Prostate gland (tissue), 2 donors: ENCODE measurements at places on chromosomes 2 and 18. TPM values are rescaled to one million over a fixed set of nuclear protein-coding genes. Genes with fewer than 3 reads are reported as not detected.

The COL3A1 gene
- 25.5 TPM for total RNA-seq

DNA sequence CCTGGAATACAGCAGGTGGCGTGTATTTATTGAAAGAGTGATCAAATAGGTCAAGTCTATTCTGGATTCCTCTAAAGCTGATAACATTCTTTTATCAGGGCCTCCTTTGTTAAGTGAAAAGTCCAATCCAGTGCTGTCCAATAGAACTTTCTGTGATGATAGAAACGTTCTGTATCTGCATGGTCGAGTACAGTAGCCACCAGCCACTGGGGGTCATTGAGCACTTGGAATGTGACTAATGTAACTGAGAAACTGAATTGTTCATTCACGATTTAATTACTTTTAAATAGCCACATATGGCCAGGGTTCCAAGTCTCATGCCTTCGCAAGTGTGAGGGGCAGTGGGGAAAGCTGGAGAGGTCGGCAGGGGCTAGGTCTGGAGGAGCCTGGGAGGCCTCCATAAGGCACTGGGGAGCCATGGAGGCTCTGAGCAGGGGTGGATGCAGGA, 20.5 kb downstream of the SH2D6 start:
- no peak overlapping the region for H3K4me3 ChIP-seq
- no peaks in the 10 kb centered on the region for H3K27me3 ChIP-seq
- DNase-seq: no peak

GRCh38 chr18:35432565-35433001, 55.4 kb upstream of the ZNF396 start:
- no peaks in the 10 kb centered on the region for H3K27me3 ChIP-seq
- no peak overlapping the region for H3K27ac ChIP-seq
- no peaks in the 10 kb centered on the region for H3K4me1 ChIP-seq
- H3K36me3 ChIP-seq: no peaks in the 10 kb centered on the region

DNA sequence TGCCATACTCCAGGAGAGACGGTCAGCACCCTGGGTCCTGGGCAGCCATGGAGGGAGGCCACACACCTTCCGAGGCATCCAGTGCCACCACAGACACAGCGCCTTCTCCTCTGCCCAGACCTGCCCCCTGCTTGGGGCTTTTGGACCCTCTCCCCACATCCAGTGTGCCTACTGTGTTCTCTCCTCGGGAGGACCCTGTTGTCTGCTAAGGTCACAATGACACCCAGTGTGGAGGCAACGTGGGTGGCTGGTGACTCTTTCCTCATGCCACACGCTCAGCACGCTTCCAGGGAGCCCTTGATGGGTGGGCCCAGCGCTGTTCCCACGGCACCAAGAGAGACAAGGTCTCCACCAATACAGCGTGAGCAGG, 251.9 kb downstream of the EIPR1 start:
- no peaks in the 10 kb centered on the region for H3K27me3 ChIP-seq
- no peaks in the 10 kb centered on the region for H3K4me1 ChIP-seq
- H3K4me3 ChIP-seq: no peak overlapping the region
- H3K36me3 ChIP-seq: no peaks in the 10 kb centered on the region
- H3K27ac ChIP-seq: no peak overlapping the region
- no peak for DNase-seq

DNA sequence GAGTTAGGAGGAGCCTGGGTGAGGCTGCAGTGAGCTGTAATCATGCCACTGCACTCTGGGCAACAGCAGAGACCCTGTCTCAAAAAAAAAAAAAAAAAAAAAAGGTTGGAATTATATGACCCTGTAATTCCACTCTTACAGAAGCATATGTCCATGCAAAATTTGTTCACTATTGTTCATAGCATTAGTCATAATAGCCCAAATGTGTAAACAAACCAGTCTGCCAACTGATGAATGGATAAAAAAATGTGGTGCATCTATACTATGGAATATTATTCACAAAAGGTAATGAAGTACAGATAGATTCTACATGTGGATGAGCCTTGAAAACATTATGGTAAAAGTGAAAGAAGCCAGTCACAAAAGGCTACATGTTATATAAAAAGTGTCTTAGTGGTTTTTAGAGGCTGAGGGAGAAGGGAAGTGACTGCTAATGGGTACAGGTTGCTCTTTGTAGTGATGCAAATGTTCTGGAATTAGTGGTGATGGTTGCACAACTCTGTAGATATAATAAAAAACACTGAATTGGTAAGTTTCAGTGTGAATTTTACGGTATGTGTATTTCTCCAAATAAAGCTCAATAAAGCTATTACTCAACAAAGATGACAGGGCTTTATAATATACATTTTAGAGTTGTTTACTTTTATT, 9.4 kb downstream of the COA5 start:
- no peaks in the 10 kb centered on the region for H3K4me1 ChIP-seq
- no peaks in the 10 kb centered on the region for H3K36me3 ChIP-seq
- H3K27ac ChIP-seq: no peak overlapping the region
- no peak for DNase-seq
- H3K4me3 ChIP-seq: no peak overlapping the region
